ENCODE measurements at places on chromosomes 6 and 20. TPM values are rescaled to one million over a fixed set of nuclear protein-coding genes. Genes with fewer than 3 reads are reported as not detected.

DNA sequence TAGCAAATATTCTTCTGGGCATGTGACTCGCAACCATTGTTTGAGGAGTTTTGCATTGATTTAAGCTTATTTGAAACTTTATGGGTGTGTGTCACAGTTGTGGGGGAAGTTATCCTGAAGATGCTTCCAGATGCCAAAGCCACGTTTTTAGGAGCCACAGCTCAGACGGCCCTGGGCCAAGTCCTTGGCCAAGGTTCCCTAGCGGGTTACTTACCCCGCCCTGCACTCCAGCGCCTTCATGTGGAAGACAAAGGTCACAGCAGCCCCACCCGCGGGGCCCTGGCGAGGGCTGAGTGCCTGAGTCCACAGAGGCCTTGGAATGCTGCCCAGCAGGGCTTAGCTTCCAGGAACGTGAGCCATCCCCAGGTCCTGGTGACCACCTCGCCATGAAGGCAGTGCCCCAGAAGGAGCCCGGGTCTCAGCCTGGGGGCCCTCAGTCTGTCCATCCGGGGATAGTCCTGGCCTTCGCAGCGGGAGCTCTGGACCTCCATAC, 308.3 kb downstream of the CDH4 start:
- DNase-seq, result no peak

Gene SGK2
- total RNA-seq, result not detected

DNA sequence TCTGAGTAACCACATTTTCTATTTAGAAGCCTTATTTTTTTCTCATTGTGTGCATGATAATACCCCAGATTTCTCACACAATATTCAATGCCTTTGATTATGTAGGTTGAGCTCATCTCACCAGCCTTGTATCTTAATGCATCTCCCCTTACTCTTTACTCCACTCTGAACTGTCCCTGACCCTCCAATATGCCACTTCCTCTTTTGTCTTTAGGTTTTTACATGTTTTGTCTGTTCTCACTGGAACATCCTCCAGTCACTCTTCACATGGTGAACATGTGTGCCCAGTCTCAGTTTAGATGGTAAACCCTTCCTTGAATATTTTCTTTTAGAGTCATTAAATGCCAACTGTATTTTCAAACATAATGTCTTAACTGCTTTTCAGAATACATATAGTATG, 392.9 kb upstream of the IMPG1 start:
- no peak for DNase-seq

Gene EPHA7
- 0.47 TPM for total RNA-seq

Gene FERMT1
- 53.5 TPM for total RNA-seq

Gene CD93
- total RNA-seq, result 22.9 TPM

DNA sequence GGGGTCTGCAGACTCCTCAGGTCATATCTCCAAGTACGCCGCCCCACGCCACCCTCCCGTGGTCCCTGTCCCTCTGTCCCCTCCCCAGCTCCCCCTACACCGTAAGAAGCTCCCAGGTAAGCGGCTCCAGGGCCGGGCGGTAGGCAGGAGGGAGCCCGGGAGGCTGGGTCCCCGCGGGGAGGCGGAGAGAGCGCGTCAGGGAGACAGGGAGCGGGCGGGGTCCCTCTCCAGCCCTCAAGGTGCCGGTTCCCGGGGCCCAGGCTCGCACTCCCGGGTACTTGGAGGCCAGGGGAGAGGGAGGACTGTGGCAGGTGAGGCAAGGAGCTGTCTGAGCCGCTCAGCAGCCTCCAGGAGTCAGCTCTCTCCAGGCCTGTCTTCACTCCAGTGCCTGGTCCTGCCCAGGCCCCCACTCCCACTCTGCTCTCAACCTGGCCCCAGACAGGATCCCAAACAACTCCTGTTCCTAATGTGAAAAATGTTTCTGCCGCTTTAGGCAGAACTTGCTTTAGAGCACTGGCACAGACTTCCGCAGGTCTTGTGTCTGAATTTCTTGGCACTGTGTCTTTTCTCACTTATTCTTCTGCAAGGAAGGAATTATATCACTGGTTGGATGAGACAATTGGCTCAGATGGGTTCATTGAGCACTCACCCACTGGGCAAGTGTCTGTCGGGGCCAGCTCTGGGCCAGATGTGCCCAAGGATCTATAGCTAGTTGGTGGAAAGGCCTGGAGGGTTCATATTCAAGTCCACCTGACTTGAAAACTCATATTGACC, 36.6 kb downstream of the HLA-G start:
- no peak for DNase-seq

GRCh38 chr6:140809694-140810101, 1323.0 kb upstream of the GJE1 start:
- DNase-seq, result no peak

Gene TFAP2A
- total RNA-seq, result 11.6 TPM

Gene UNC5CL
- total RNA-seq, result 1.1 TPM

GRCh38 chr20:32965581-32966373, 38.5 kb downstream of the SUN5 start:
- no peak for DNase-seq

DNA sequence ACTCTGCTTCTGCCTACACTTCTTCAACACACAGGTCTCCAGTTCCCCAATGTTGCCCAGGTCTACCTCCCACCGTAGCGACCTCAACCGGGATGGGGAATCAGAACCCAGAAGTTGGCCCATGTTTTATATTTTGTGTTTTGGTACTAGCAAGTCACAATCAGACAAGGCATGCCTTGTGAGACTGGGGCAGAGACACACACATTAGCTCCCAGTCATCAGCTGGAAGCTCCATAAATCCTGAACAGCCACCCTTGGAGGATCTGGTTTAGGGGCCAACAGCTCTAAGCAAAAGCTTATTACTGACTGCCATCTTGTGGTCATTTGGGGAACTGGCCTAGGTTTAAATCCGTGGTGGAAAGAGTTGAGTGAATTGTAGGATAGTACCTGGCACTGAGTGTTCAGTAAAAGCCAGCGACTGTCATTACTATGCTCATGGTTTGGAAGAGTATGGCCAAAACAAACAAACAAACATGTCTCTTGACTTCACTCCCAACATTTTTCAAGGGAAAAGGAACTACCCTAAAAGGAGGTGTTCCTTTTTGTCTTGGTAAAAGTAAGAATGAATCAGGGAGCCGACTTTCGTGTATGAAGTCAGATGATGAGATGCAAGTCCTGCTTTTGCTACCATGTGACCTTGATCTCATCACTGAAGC, 40.5 kb downstream of the PIM1 start:
- no peak for DNase-seq

DNA sequence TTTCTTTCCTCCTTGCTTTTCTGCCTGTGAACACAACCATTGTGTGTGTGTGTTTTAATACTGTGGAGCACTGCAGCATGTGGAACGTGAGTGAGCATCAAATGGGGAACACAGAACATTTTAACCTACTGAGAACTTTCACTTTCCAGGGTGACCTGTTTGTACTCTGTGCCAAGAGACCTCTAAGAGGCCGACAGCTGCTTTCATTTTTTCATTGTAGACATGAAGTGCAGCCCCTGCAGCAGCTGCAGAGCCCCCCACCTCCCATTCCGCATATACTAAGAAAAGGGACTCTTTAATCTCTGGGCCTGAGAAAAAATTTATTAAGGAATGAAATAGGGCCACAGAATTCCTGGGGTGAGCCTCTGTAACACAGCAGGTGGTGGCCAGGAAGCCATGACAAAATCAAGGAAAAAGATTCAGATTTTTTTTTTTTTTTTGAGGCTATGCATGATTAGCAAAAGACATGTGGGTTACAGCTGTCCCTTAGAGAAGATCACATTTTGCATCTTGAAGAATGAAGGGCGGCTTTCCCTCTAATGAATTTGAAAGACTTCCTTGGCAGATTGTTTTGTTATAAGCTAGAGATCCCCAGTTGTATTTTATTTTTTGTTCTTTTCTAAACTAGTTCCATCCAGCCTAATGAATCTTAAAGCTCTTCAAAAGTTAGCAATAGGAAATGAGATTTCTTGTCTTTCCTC, 503.4 kb downstream of the CD109 start:
- DNase-seq, result no peak

Gene ADGRF1
- 51.8 TPM for total RNA-seq

DNA sequence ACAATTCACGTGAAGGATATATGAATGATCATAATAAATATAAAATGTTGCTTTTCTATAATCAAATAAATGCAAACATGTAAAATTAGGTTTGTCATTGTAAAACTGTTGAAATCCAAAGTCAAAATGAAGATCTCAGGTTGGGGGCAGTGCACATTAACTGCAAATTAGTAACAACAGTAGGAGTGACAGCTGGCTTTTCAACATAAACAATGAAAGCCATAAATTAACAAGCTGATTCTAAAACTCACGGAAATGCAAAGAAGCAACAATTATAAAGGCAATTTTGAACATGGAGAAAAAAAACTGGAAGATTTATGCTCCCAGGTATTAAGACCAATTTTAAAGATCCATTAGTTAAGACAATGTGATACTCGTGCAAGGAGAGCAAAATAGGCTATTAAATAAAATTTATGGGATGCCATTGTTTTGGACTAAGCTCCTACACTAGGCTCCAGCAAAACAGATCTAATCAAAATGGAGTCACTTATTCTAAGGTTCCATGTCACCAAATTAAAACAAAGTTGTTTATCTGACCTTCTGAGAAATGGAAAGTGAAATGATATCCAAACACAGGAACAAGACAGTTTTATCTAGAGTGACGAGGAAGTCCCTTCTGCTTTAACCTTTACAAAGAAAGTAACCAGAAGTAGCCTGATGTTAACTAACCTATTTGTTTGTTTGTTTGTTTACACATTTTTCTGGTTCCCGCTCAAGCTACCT, 770.8 kb downstream of the EPHA7 start:
- no peak for DNase-seq

Gene OOEP
- total RNA-seq, result not detected

Data from esophagus squamous epithelium (tissue), 5 donors.